ENCODE measurements at places on chromosomes 5 and 9.

DNA sequence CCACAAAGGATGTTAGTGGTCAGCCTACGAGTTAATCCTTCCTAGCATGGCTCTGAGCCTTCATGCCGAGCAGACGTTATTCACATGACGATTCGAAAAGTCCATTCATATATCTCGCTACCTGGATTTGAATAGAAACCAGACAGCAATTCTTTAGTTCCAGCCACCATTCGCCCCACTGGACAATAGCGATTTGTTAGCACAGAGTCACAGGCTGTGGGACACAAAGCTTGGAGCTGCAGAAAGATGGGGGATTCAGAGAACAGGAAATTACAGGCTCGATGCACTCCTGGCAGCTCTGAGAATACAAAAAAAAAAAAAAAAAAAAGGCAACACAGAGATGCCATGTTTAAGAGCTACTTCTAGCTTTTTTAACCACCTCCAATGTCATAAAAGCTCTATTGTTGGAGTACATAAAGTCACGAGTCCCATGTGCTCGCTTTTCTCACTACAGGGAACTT lies 110.7 kb downstream of the NR6A1 start:
- DNase-seq, result no peak

- no peak for DNase-seq
Measured at GRCh38 chr5:145157841-145158240, 677.3 kb downstream of the PRELID2 start.

DNA sequence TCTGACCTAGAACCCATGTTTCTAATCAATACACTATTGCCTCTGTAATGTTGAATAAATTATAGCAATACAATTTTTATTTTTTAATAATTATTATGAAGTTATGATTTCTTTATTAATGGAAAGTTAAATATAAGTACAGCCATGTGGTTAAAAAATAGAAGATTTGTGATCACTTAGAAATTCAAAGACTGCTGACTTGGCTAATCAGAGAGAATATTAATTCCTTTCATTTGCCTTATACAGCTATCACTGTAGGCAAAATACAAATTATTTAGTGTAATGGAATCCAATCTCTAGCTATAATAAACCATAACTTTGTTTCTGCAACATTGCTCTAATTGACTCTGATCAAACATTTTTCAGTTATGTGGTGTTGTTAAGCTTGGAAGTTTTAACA lies 255.0 kb upstream of the TAS2R1 start:
- no peak for DNase-seq

- DNase-seq, result no peak
Measured at GRCh38 chr5:144237851-144238250, 67.2 kb downstream of the KCTD16 start.

DNA sequence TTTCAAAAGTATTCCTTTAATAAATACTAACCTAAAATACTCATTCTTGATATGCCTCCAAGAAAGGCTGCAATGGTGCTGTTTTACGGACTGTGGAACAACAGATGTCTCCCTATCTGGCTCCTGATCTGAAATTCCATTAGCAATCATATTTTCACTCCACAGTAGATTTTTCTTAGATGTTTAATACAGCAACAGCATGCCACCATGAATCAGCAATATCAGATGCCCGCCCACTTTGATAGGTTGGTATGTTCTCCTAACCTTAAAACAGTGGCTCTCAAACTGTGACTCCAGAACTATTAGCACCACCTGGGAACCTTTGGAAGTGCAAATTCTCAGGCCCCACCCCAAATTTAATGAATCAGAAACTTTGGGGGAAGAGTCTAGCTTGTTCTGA lies 110.2 kb downstream of the MLLT3 start:
- DNase-seq, result no peak

- DNase-seq, result no peak
Measured at GRCh38 chr5:122653087-122654017, 121.5 kb upstream of the SNX2 start.

GRCh38 chr5:38888041-38888440 lies 42.2 kb downstream of the OSMR start:
- no peak for DNase-seq

DNA sequence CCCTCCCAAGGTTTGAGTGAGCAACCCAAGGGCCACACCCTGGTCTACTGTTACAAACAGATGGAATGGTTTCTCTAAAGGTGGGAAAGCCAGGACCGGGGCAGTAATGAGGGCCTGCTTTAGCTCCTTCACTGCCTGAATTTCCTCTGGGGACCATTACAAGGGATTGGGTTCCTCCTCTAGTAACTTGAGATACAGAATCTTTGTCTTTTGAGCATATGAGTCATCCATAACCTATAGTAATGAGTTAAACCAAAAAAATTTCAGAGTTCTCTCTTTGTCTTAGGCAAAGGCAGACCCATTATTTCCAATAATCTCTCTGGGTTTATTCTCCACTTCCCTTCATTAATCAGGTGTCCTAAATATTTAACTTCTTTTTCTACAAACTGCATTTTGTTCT lies 618.8 kb downstream of the HINT1 start:
- no peak for DNase-seq

DNA sequence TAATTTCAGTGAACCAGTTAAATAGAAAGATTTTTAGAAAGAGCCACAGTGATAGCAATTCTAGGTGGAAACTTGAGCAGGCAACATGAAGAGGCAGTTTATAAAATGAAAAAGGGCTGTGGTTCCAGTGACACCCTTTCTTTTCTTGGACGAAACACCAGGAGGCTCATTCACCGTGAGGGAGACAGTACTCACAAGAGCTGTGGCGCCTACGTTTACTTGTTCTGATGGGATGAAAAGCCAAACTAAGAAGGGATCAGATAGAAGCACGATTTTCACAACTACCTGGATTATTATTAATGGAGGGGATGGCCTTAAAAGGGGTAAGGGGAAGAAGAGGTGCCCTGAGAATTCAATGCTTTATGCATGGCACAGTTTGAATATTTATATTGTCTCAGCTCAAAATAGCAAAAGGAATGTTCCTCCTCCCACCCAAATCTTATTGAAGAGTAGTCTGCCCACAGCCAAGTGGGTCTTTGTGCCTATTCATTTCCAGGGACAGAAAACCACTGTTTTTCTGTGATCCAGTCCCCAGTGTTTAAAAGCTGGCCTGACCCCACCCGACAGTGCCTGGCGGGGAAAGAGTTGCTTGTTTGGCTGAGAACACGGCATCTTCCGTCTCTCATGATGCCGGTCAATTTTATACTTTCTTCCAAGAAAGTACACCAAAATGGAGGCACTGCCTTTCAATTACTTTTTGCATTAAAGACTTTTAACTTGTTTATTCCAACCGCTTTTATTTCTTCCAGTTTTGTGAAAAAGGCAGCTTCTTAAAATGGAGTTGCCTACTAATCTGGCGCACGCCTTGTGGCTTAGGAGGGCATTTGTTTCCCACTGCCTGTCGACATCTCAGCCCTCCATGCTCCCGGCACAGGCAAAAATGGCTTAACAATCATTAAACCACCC lies 51.9 kb downstream of the HABP4 start:
- DNase-seq, result no peak

GRCh38 chr9:36997414-36997813 lies 36.7 kb downstream of the PAX5 start:
- DNase-seq, result no peak

- DNase-seq, result no peak
Measured at GRCh38 chr5:52656569-52657246, 131.0 kb upstream of the ITGA1 start.

GRCh38 chr9:105483618-105484017 lies 35.8 kb downstream of the FSD1L start:
- DNase-seq, result no peak

GRCh38 chr5:147036691-147037245 lies 158.2 kb upstream of the PPP2R2B start:
- DNase-seq, result no peak

DNA sequence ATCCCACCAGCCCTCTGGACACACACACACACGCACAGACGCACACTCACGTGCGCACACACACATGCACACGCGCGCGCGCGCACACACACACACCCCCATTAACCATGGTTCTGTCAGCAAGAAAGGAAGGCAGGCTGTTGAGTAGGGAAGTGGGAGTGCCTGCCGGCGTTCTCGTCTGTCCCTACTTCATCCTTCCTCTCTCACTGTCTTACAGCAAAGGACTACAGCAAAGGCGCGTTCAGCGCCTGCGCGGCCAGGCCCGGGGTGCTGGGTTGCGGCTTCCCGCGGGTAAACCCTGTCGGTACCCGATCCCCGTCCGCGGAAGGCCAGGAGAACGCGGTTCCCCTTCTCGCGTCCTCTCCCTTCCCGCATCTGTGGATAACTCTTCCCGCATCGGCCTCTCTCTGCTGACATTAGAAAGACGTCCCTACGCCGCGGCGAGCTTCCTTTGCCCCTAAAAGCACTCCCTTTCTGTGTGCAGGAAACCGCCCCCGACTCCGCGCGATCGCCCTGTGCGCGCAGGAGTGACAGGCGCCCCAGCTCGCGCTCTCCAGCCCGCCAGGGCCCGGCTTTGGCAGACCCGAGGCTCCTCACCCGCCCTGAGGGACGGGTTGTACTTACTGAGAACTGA lies 219.2 kb downstream of the AGTPBP1 start:
- DNase-seq, result no peak

GRCh38 chr5:101611039-101611438 lies 685.0 kb downstream of the SLCO4C1 start:
- DNase-seq, result no peak

All from cortex of kidney (tissue), 1 donor.